ENCODE measurements at places on chromosomes 6 and 20. TPM values are rescaled to one million over a fixed set of nuclear protein-coding genes. Genes with fewer than 3 reads are reported as not detected.

PKIB gene
- 0.71 TPM for polyA plus RNA-seq

KPNA5 gene
- polyA plus RNA-seq = 14.0 TPM

CST4 gene
- not detected for polyA plus RNA-seq

SH3BGRL2 gene
- polyA plus RNA-seq = 7.5 TPM

ELOVL4 gene
- 2.3 TPM for polyA plus RNA-seq

MMP24 gene
- polyA plus RNA-seq = 0.52 TPM

TRIM10 gene
- 0.48 TPM for polyA plus RNA-seq

SLC35F1 gene
- polyA plus RNA-seq = 1.5 TPM

ULBP3 gene
- 1.9 TPM for polyA plus RNA-seq

CLPSL2 gene
- polyA plus RNA-seq = not detected

Measured in forelimb muscle (tissue), 1 donor.